ENCODE measurements at places on chromosomes 3 and 15.

GRCh38 chr3:66615643-66616301, 115.0 kb upstream of the LRIG1 start:
- DNase-seq, result no peak

DNA sequence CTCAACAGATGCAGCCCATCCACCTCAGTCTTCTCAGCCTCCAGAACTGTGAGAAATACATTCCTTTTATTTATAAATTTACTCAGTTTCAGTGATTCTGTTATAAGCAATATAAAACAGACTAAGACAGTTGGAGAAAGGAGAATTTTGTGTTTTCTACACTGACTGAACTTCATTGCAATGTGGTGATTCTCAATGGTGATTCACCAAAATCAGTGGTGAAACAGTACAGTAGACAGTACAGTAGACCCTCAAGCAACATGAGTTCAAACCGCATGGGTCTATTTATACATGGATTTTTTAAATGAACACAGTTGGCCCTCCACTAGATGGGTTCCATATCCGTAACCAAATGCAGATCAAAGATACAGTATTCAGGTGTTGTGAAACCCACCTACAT, 403.1 kb upstream of the TGFBR2 start:
- DNase-seq, result no peak

DNA sequence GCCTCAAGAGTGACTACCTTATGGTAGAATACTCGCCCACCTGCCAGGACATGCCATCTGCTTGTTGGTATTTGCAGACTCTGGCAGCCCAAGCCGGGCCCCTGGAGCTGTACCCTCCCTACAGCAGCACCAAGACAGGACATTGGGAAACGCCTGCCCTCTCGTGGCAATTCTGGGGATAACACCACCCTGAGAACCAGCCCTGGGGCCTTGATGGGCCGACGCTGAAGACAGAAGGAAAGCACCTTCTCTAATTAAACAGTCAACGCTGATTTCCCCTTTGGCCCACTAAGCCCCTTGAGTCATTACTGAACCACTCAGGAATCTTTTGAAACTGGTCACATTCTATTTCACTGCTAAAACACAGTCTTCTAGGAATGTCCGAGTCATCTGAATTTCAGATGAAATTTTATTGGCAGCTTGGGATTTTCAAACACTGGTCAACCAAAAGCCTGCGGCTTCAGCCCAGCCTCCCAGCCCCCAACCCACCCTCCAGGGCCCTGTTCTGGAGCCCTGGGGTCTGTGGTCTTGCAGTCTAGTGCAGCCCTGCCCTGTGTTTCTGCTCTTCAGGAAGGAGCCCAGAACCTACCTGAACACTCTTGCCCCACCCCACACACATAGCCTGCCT, 91.3 kb downstream of the TMEM266 start:
- DNase-seq, result peak; percentile 83

- DNase-seq, result no peak
Observed at GRCh38 chr15:61084944-61085367, 144.1 kb downstream of the RORA start.

GRCh38 chr3:6860954-6861624, at the start of gene GRM7:
Gene GRM7 (plus strand): TSS chr3:6861115.
- no peak for DNase-seq

GRCh38 chr3:57077630-57078343, 17.3 kb downstream of the SPATA12 start:
- DNase-seq, result no peak

DNA sequence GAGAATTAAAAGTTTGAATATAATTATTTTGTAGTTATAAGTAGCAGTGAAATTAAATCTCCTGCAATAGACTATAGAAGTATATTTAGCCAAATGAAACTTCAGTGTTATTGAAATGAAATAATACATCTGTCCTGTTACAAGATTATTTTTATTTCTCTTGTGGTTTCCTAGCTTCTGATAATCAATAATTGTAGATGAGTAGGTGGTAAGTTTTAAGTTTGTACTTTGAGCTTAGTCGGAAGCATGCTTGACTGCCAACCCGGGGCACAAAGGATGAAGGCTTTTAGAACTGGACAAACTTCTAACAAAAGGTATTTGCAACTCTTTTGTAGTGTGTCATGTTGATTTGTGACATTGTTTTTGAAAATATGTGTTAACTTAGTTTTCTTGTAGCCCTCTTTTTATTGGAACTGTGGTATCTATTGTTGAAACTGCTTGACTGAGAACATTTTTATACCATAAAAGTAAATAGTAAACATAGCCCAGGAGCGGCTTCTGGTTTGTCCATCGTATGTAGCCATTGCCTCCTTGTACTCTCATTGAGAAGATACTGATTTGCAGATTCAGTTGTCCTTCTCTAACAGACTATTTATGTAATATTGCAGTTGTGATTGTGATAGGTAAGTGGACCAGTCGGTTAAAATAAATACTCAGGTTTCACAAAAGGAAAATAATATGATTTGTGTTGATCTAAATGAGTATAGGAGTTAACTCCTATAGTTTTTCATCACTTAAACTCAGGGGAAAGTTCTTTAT, 2.9 kb downstream of the CTNNB1 start:
- no peak for DNase-seq

DNA sequence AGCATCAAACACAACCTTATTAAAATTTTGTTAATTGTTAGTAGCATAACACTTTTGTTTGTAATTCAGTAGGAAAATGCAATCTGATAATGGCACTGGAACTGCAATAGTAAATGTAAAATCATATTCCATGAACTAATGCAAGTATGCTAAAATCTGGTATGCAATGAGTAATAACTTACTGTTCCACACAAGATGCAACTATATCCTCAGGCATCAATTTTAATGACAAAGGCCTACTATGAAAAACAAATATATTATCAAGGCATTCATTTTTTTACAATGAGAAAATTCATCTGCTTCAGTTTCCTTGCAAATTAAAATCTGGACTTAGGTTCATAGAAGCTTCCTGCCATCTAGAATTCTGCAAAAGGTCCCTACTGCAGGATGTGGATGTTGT, 1.4 kb upstream of the NSMCE3 start:
- DNase-seq, result no peak

GRCh38 chr3:29346828-29347227, 66.0 kb downstream of the RBMS3 start:
- no peak for DNase-seq

DNA sequence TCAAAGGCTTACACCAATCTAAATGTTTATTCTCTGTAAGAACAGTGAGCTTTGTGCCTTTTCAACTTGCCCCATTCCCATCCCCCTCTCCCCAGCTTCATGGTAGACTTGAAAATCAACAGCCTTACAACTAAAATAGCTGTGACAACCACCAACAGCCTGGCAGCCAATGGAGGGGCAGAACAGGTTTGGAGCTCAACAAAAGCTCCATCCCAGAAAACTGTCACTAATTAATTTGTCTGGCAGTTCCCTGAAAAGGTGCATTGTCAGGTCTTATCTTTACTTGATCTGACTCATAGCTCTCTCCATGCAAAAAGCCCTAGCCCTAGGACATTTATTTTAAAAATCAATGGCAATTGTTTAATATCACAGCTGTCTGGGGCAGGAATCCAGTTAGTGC, 22.6 kb downstream of the MTHFS start:
- no peak for DNase-seq

DNA sequence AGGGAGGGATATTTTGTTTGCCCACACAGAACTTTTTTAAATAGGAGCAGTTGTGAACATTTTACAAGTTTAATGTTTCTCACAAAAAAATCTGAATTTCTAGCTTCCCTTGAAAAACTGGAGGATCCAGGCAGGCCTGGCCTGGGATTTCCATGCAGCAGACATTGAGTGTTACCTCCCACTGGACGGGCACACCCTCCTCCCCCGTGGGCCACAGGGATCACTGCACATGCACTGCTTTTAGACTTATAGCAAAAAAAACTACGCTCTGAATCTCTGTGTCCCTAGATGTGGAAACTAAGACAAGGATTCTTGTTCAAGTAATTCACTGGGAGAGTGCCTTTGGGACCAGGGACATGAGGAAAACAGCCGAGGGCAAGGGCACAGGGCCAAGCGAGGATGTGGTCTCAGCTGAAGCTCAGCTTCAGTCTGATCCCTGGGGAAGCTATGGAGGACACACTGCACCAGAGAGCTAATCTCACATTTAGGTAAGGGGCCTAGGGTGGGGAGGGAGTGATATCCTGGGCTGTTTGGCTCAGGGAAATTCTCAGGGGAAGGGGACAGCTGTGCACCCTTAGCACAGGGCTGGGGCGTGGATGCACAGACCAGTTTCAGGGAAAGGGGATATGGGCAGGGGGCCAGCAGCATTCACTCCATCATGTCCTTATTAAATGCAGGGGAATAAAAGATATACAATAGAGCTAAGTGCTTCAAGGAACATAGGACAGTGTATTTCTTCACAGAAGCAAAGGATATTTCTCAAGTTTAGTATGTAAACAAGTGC, 46.0 kb downstream of the FSIP1 start:
- DNase-seq, result no peak

DNA sequence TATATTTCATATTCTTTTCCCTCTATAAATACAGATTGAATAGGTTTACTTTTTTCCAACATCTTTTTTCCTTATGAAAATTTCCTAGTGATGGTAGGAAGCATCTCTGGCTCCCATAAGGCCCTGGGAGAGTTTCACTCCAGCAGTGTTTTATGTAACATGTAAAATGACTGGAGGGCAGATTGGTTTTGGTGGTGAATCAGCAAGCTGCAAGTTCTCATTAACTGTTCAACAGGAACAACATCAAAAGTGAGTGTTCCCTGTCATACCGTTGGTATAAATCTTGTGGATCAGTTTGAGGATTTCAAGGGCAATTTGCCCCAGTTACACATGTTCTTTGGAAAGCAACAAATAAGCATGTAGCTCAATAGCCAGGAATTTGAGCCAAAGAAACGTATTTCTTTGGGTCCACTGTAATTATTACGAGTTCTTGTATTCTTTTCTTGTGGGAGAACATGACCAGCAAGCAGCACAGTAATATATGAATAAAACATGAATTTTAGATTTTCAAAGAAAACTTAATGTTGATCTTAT, 345.7 kb downstream of the SV2B start:
- no peak for DNase-seq

- DNase-seq, result peak; percentile 27
Observed at GRCh38 chr3:12327021-12327420, 38.2 kb downstream of the PPARG start.

DNA sequence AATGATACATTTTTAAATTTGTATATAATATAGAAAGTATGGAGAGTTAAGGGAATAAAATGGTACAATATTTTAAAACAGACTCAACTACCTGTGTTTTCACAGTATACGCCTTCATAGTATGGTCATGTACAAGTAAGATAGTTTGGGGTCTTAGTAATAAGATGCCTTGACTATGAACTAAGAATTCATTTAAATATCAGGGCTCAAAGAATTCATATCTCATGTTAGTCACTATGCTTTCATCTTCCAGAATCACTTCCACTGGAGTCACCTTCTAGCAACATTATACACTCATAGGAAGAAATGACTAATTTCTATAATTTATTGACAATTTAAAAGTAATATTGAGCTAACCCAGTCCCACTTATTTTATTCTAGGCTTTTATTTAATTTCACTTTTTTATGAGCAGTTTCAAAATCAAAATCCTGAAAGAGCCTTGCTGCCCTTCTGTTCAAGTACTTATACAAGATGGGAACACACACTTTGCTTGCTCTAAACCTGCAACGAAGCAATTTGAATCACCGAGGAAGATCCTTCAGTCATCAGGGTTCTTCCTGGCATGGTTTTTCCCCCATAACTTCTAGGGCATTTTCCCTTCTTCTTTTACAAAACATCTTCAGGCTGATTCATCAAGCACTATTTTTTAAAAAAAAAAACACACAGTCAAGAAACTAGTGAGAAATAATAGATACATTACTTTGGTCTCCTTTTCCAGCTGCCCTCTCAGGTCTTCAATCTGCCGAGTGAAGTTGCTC, 94.1 kb downstream of the MYH15 start:
- DNase-seq, result peak; percentile 9

- DNase-seq, result no peak
Observed at GRCh38 chr3:160746976-160747375, 9.1 kb upstream of the PPM1L start.

GRCh38 chr3:36305929-36306520, 74.3 kb upstream of the STAC start:
- DNase-seq, result no peak

DNA sequence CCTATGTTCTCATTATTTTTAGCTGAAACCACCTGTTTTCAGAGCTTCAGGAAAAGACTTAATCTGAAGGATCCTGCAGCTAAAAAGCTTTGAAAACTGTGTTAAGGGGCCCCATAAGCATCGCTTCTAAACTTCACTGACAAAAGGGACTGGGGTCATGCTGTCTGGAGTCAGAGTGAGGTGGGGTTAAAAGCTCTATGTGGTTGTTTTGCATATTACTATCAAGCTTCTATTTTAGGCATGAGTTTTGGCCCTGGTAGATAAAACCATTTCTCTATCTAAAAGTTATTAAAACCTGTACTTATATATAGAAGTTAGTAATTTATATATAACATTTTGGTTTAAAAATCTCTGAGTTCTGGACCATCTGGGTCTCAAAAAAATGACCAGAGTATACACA, 45.5 kb downstream of the GPR160 start:
- no peak for DNase-seq

DNA sequence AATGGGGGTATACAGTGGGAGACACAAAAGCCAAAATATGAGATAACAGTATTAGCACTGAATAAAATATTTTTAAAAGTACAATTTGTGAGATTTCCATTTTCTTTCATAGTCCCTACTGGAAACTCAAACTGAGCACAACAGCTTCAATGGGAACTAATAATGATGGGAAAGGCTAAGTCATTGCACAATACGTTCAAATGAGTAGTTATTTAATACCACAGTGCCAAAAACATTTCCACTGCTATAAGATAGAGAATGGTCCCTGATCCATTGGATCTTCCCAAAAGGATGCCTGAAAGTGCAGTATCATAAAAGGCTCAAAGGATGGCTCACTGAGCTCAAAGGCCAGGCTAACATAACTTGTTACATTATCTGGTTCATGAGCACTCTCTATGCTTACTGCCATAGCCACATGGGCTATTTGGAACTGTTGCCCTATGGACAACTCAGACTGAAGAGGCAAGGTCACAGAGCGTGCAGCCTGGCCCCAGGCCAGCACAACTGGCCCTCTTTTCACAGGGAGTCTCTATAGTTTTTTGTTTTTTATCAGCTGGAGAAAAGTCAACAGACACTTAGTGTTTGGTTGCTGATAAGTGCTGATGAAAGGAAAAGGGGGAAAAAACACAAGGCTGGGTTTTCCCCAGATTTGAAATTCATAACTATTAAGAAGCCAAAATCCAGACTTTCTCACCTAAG, 54.1 kb upstream of the PPIB start:
- DNase-seq, result no peak

GRCh38 chr15:62115847-62116246, 49.1 kb downstream of the C2CD4A start:
- DNase-seq, result no peak

- no peak for DNase-seq
Observed at GRCh38 chr3:107516475-107516874, 6.3 kb upstream of the BBX start.

DNA sequence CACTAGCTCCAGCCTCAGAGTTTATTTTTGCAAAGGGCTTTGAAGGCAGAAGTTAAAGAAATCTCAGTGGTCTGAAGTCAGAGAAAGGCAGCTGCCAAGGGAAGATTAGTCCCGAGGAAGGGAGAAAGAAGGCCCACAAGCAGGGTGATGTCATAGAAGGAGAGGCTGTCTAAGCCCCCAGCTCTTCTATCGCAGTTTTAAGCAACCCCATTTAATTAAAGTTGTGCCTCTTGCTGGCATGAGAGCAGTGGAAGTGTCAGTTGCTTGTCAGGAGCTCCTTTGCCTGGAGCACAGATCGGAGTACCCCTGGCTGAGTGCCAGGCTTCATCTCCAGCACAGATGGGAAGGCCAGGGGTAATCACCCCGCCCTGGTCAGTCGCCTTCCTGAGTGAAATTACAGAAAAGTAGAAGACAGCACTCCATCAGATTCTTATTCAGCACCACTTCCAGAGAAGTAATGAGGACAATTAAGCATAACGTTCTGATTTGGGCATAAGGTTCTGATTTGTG, 530.7 kb downstream of the EPHB1 start:
- no peak for DNase-seq
